Posterior vena cava (tissue), 2 donors: ENCODE measurements at places on chromosomes 1 and 21.

DNA sequence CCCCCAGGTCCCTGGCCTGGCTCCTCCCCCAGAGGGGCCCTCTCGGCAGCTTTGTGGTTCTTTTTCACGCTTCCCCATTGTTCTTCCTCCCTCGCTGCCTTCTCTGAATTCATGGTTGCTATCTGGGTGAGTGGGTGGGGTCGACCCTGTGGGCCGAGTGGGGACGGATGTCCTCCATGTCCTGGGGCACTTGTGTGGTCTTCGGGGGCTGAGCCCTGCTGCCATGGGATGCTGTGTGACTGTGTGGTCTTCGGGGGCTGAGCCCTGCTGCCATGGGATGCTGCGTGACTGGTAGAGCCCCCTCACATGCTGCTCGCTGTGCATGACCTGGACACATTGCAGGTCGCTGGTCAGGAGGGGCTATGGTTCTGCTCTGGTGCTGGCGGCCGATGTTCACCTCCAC lies 21.6 kb upstream of the DIP2A start:
- DNase-seq = no peak

DNA sequence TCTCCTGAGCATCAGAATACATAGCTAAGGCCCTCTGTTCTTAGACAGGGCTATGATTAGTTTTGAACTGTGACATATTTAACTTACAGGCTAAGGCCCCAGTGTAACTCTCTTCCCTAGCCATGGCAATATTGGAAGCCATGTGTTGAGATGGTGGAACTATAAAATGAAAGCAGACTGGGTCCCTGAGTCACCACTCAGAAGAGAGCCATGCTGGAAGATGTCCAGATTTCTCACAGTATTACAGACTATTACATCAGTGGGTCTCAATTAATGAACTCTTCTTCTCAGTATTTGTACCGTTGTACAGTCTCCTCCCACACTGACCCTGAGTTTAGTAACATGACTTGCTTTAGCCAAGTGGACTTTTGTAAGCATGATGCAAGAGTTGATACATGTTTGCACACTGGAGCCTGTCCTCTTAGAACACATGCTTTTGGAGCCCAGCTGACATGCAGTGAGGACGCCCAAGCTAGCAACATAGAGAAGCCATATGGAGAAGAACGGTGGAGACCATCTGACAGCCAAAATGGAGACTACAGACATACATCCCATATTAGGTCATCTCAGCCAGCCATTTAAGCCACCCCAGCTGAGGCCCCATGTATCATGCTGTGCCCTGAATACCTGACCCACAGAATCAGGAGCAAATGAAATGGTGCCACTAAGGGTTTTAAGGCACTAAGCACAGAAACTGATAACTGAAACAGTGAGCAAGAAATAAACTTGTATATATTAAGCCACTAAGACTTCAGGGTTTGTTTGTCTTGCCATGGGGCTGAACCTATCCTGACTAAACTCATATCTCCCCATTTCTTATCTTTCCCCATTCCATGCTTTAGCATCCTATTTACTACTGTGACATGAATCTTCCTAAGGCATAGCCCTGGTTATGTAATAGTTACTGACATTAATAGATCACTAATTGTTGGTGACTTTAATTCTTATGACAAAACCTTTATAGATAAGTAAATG lies 24.4 kb downstream of the TBX15 start:
- no peak for DNase-seq

- no peak for DNase-seq
Measured at GRCh38 chr1:21362096-21362495, 71.8 kb upstream of the ECE1 start.

DNA sequence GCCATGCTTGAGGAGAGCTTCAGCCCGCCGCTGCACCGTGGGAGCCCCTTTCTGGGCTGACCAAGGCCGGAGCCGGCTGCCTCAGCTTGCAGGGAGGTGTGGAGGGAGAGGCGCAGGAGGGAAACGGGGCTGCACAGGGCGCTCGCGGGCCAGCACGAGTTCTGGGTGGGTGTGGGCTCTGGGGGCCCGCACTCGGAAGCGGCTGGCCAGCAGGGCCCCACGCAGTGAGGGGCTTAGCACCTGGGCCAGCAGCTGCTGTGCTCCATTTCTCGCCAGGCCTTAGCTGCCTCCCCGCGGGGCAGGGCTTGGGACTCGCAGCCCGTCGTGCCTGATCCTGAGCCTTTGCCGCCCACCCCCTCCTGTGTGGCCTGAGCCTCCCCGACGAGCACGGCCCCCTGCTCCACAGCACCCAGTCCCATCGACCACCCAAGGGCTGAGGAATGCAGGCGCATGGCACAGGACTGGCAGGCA lies 1554.0 kb downstream of the KCNT2 start:
- peak; percentile 65 for DNase-seq

DNA sequence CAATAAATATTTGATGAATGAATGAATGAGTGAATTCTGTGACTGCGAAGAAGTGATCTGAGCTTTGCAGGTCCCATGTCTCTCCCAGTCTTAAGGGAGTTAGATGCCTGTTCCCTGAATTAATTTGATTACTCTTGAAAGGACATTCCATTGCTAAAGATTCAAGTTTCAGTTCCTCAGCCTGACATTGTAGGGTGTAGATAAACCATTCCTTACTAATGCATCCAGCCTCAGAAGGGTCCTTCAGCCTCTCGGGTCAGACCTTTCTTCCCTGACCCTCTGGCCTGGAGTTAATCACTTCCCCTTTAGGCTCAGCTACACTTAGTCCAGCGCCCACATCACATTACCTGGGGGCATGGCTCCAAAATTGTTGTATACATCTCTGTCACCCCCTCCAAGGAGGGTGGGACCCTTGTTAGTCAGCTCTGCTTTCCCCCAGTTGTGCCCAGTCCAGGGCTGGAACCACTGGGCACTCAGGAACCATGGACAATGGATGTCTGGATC lies 2.6 kb downstream of the INSRR start:
- DNase-seq = no peak

DNA sequence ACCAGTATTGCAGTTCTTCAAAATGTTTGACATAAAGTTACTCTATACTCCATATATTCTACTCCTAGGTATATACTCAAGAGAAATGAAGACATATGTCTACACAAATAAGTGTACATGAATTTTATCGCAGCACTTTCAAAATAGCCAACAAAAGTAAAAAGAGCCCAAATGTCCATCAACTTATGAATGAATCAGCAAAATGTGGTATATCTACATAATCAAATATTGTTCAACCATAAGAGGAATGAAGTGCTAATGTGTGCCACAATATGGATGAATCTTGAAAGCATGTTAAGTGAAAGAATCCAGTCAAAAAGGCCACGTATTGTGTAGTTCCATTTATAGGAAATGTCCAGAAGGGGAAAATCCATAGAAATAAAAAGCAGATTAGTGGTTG lies 98.6 kb upstream of the F3 start:
- DNase-seq = no peak

- DNase-seq = no peak
Measured at GRCh38 chr1:168127503-168127902, 9.2 kb downstream of the GPR161 start.

DNA sequence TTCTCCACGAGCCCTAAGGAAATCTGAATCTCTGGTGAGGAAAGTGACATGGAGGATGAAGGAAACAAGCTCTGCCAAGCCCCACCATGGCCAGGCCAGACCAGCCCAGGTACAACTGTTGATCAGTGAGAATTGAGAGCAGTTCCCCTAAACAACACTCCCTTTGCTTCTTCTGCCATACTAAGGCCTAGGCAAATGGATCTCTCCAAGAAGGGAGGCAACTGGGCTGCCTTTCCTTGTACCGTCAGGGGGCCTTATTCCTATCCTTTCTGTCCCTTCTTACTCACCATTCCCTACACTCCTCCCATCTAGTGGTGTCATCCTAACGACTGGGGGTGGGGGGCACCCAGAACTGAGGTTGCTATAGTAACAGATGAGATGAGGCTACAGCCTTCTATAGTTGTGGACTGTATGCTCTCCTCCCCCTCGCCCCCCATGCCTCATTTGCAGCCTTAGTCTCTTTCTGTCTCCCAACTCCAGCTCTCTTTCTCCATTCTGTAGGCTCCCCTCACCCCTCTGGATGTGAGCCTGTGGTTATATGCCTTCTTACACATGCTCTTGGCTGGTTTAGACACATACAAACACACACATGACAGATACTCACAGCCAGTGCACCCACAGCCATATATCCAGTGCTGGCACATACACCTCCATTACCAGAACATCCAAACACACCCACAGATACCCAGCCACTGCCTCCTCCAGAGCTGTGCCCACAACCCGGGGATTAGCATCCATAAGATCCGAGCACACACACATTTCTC lies 3.6 kb downstream of the PEA15 start:
- DNase-seq = no peak

- peak; percentile 83 for DNase-seq
Measured at GRCh38 chr1:15215116-15215515, 31.9 kb upstream of the FHAD1 start.

DNA sequence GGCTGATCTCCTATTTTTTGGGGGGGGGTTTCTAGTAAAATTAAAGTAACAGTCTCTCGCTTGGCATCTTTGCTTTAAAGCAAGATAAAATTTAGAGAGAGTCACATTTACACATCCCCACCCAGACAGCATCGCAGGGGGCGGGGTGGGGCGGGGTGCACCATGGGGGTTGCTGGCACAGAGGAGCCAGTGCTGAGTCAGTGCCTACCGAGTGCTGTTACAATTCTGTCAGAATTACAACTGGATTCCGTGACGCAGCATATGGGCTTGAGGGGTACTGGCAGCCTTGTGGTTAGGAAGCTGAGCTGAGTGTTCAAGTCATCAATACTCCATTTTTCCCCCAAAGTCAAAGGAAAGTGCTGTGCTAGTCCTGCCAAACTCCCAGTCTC lies 175.9 kb downstream of the PRDM16 start:
- no peak for DNase-seq

- no peak for DNase-seq
Measured at GRCh38 chr21:38800924-38801744, 4.6 kb upstream of the ETS2 start.

DNA sequence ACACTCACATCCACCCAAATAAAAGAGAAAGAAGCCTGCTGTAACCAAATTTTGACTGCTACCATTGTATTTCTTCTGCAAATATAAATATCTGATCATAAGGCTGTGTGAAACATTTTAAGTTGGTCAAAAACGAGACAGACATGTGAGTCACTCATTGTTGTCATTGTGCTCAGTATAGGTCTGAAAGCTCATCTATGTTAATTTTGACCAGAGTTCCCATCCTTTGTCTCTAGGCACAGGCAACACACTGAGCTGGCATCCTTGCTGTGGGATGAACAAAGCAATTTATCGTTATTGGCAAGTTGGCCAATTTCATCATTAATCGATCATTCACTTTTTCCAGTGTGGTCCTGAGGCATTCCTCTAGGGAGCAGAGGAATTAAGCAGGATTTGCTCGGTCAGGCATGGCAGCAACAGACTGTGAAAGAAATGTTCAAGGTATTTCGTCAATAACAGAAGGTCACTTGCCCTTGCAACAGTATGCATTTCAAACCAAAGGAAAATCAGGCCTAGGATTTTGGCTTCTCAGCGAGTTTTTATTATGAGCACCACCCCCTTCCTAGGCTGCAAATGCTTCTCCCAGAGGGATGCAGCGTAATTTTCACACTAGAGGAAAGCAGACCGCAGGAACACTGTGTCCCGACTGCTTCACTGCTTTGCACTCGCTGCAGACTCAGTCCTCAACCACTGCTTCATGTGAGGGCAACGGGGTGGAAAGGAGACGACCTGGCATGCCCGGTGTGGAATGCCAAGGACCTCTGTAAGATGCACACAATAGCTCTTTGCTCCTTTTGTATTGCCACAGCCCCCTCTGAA lies 87.9 kb upstream of the SMYD2 start:
- no peak for DNase-seq

DNA sequence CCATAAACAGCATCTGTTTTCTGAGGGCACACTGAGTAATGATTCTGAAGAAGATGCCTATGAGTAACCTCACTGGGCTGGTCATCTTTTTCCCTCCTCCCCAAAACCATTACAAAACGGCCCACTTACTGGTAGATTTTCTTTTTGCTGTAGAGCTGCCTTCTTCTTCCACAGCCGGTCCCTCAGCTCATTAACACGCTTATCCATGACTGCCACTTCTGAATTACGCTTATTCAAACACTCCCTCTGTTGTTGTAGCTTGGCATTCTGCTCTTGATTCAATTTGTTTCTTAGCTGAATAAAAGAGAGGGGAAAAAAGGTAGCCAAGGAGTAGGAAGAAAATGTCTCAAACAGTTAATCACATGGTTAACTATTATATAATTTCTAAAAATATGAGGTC lies 43.1 kb downstream of the TP53BP2 start:
- no peak for DNase-seq

- no peak for DNase-seq
Measured at GRCh38 chr1:18886003-18886335, 16.4 kb downstream of the ALDH4A1 start.

GRCh38 chr1:93749894-93750301 lies 68.3 kb upstream of the BCAR3 start:
- no peak for DNase-seq

DNA sequence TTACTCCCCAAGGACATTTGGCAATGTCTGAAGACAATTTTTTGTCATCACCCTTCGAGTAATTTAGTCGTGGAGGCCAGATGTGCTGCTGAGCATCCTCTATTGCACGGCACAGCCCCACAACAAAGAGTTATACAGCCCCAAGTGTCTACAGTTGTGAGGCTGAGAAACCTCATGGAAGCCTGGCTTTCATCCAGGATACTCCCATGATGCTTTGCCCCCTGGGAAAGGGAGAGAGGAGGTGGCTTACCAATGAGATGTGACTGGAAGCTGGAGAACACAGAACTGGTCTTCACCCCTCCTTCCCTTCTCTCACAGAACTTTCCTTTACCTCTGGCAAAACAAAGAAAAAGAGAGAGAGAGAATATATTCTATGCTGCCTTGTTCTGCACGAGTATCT lies 150.9 kb upstream of the VAMP3 start:
- DNase-seq = no peak

DNA sequence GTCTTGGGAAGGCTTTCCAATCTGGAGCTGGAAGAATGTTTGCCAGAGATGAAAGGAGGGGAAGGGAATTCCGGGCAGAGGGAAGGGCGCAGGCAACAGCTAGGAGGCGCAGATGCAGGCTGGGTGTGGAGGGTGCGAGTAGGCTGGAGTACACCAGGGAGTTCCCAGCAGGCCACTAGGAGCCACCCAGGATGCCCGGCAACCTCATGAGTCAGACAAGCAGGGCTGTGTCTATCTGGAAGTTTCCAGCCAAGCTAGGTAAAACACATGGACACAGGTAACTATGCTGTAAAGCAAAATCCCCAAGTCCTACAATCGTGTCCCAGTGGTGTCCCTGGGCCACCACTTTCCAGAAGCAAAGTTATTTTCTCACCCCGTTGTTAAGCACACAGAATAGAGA lies 990 bp upstream of the NBL1 start:
- no peak for DNase-seq

DNA sequence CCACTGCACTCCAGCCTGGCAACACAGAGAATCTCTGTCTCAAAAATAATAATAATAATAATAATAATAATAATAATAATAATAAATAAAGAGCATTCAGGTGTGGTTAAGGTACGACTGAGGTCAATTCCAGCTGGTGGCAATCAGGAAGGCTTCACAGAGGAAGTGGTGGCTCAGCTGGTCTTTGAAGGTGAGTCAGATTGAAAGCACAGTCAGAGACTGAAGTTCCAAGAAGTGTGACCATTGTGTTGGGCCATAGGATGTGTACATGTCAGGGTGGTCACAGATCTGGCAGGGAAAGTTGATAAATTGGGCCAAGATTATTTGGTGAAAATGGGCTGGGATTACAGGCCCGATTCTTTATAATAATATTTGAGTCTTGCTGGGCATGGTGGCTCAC lies 31.0 kb upstream of the MED18 start:
- DNase-seq = no peak
